Posterior vena cava (tissue), 2 donors: ENCODE measurements at places on chromosomes 3 and 15. TPM values are rescaled to one million over a fixed set of nuclear protein-coding genes. Genes with fewer than 3 reads are reported as not detected.

The ATP8B4 gene
- 21.1 TPM for total RNA-seq

The MPI gene
- total RNA-seq, result 26.5 TPM

The FOXB1 gene
- total RNA-seq, result not detected

The BFSP2 gene
- total RNA-seq, result not detected

The SNTN gene
- not detected for total RNA-seq

The CYP1A2 gene
- total RNA-seq, result not detected

The PHLDB2 gene
- total RNA-seq, result 135 TPM

The GNAI2 gene
- total RNA-seq, result 265 TPM

The PTPRG gene
- total RNA-seq, result 80.4 TPM

The SCAANT1 gene
- total RNA-seq, result not detected

The CADM2 gene
- 0.28 TPM for total RNA-seq

The GHSR gene
- total RNA-seq, result not detected

DNA sequence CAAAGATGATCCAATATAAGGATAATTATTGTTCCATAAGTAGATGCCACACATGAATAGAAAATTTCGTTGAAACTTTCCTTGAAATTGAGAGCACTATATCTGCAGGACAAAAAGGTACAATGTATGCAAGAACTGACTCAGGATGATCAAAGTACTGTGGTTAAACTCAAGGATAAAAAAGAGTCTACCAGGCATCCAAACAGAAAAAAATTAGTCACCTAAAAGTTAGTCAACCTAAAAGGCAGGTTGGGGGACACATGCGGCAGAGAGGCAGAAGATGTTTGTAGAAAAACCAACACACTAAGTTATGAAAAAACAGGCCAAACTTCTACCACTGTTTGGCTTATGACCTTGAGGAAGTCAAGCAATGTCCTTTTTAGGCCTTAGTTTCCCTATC lies 68.7 kb downstream of the GSK3B start:
- no peak for DNase-seq

GRCh38 chr3:129519449-129519848 lies 9.0 kb upstream of the RHO start:
- no peak for DNase-seq

- DNase-seq, result peak; percentile 77
Observed at GRCh38 chr3:118171236-118171852, 863.3 kb downstream of the IGSF11 start.

- no peak for DNase-seq
Observed at GRCh38 chr3:11991751-11992150, 12.4 kb upstream of the SYN2 start.

GRCh38 chr15:50740955-50741354 lies 24.6 kb downstream of the SPPL2A start:
- DNase-seq, result no peak

DNA sequence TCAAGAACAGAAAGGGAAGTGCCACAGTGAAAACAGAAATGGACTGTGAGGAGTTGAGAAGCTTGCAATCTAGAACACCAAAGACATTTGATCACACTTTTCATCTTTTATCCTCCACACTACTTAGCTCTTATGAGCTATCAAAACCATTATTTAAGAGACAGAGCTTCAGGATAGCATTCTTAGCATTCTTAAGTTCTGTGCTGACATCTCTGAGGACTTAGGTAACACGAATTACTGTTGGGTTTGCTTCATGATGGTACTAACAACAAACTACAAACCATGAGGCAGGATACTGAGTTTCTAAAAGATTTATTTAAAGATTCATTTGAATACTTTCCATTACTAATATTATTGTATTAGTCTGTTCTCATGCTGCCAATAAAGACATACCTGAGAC lies 1038.6 kb downstream of the TUSC7 start:
- no peak for DNase-seq

DNA sequence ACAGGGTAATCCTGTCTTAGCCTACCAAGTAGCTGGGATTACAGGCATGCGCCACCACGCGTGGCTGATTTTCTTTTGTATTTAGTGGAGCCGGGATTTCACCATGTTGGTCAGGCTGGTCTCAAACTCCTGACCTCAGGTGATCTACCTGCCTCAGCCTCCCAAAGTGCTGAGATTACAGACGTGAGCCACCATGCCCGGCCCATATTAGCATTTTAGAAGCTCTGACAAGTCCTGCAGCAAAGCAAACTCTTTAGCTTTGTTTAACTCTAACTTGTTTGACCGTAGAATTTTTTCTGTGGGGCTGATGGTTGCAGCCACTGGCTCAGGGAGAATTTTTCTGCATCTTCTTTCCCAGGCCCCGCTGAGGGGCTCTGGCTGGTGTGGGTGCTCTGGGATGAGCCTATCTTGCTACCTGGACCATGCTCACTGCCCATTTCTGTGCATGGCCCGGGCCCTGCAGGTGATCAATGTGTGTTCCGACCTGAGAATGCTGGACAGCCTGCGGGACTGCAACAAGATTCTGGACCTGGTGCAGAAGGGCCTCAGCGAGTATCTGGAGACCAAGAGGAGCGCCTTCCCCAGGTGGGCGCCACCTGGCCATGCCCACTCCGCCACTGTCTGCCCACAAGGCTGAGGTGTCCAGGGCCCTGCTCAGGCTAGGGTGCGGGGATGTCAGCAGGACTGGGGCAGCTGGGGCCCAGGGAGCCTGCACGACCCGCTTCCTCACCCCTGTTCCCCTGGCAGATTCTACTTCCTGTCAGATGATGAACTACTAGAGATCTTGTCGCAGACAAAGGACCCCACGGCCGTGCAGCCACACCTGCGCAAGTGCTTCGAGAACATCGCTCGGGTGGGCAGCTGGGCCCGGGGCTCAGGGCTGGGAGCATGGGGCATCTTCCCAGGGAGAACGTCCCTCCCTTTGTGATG lies 41.3 kb downstream of the DNAH1 start:
- peak; percentile 72 for DNase-seq

- DNase-seq, result no peak
Observed at GRCh38 chr15:37059086-37059485, 41.3 kb downstream of the MEIS2 start.

- DNase-seq, result no peak
Observed at GRCh38 chr3:65004306-65004705, 316.5 kb upstream of the ADAMTS9 start.

GRCh38 chr15:65226221-65226620 lies 14.9 kb upstream of the CILP start:
- DNase-seq, result no peak

DNA sequence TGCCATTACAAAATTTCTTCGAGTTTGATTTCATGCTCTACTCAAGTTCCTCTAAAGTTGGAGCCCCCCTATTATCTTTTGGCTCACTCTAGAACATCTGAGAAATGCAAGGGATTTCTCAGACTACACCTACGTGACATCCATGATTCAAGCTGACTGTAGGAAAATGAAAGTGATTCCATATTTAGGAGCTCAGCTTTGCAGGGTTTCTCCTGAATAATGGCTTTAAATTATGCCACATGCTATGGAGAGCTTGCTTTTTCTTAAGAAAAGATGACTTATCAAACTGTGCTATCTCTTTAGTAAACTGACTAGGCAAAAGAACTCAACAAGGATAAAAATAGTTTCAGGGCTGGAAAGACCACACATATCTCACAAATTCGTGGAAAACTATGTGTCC lies 292.1 kb downstream of the LSAMP start:
- DNase-seq, result no peak

GRCh38 chr3:14471016-14471415 lies 68.6 kb downstream of the SLC6A6 start:
- DNase-seq, result no peak

DNA sequence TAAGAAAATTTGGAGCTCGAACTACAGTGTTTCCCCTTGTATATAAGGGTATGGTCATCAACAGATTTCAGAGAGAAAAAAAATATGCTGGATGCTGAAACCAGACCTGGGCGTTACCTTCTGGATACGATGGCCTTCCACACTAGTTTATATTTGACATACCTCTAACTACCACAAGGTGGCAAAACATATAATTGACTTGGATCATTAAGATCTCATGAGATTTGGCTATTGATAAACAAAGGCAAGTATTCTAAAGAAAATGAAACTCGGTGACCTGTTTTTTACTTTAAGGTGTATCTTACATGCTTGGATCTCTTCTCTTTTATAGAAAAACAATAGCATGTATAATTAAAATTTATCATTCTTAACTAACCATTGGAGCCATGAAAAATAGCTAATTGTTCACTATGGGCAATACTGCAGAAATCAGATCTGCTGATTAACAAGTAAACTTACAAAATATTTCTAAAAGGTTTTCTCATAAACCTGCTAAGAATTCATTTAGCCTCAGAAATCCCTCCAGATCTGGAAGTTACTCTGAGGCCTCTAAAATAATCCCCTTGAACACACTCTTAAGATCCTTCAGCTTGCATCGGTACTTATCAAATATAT lies 300.6 kb upstream of the KCNH8 start:
- DNase-seq, result no peak

DNA sequence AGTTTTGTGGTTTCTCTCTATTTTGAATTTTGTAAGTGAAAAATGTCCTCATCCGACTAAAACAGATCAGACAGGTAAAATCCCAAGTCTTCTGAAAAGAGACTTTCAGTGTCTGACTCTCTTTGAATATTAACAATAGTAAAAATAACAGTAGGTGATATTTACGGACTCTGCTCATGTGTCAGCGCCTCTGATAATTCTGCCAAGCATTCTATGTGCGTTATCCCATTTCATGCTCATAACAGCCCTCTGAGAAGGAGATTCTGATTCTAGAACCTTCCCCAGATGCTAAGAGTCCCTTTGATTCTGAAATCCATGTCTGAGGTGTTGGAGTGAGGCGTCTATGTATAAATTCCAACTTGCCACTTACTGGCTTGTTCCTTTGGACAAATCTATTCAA lies 282.8 kb downstream of the FEZF2 start:
- no peak for DNase-seq

GRCh38 chr15:85477730-85478129 lies 97.3 kb downstream of the AKAP13 start:
- no peak for DNase-seq

GRCh38 chr3:157148196-157148889 lies 11.6 kb downstream of the CCNL1 start:
- no peak for DNase-seq

- no peak for DNase-seq
Observed at GRCh38 chr3:117798687-117799386, 1089.3 kb downstream of the TUSC7 start.

GRCh38 chr3:25259871-25260270 lies 168.2 kb upstream of the RARB start:
- no peak for DNase-seq

DNA sequence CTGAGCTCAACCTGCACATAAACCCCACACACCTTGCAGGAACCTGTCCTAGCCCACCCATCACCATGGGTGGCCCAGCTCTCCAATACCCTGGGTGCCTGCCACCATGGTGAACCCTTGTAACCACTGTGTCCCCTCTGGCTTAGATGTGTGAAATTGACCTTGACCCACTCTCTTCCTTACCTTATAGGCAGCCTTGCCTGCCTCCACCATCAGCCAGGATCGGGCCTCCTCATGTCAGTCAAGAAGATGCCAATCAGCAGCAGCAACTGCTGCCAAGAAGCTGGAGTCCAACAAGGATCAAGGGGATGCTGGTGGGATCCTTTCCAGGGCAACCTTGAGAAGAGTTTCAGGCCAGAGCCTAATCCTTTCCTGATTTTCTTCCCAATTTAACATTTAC lies 8.8 kb upstream of the CYP11A1 start:
- DNase-seq, result no peak

DNA sequence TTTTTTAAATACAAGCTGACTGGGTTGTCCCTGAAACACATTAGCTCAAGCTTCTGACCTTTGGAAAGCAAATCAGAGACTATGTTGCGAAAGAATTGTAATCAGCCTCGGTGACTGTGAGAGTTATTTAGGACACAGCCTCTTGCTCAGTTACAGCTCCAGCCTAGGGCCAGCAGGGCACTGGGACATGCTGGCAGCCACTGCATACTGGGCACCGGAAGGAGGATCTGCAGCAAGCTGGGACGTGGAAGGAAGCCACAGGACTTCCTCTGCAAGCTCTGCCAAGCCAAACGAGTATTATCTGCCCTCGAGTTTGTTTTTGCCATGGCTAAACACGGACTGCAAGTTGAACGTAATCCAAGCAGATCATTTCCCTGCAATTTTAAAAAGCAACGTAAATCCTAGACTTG lies 24.4 kb upstream of the COPG1 start:
- peak; percentile 91 for DNase-seq

GRCh38 chr15:82894971-82895520 lies 57.5 kb downstream of the HOMER2 start:
- no peak for DNase-seq
